ENCODE measurements at places on chromosomes 4 and X.
A peak's percentile ranks its signal among the peaks of the same experiment; 100 is the strongest.

GRCh38 chr4:21992330-21992729 lies 43.8 kb upstream of the KCNIP4 start:
- DNase-seq, result no peak

- no peak for DNase-seq
Measured at GRCh38 chr4:153781717-153782416, 7.0 kb downstream of the SFRP2 start.

DNA sequence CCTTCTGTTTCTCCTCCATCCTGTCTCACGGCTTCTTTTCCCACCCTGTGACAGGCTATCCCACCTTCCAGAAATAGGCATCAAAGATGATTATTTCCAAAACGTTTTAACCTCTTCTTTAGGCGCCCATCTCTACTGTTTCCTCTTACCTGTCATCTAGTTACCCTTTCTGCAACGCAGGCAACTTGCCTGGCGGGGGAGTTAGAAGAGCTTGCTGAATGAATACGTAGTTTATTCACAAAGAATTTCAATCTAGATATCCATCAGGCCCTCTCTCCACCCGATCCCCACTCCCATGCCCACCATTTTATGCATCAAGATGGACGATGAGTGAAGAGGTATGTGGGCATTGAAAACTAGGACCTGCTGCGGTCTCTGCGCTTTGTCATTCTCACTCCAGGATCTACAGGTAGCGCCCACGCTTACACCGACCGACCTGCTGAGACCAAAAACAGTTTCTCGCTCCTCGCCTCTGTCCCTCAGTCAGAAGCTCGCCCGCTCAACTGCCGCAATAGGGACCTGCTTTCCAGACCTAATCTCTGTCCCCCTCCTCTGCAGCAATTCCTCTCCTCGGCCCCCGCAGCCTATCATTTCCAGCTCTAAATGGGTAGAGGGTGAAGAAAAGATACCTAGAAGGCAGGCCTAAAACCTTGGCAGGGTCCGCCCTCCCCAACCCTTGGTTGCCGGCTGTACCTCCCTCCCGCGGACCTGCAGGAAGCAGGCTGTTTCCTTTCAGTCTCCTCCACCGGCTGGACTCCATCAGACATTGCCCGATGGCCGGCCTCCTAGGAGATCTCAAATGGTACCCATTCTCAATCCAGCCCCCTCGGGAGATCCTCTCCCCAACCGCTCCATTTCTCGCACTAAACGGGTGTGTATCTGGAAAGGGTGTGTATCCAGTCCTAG lies 624 bp downstream of the BEX5 start:
- DNase-seq, result no peak

GRCh38 chr4:244471-244870 lies 60.8 kb downstream of the ZNF732 start:
- peak; percentile 24 for DNase-seq

- DNase-seq, result no peak
Measured at GRCh38 chrX:69107231-69107739, 58.0 kb downstream of the PJA1 start.

GRCh38 chr4:25767877-25768725 lies 94.7 kb downstream of the SEL1L3 start:
- no peak for DNase-seq

- no peak for DNase-seq
Measured at GRCh38 chrX:3699821-3700381, 13.5 kb downstream of the PRKX start.

- no peak for DNase-seq
Measured at GRCh38 chr4:107906458-107907100, 24.8 kb upstream of the CYP2U1 start.

- no peak for DNase-seq
Measured at GRCh38 chrX:53089224-53089842, 4.6 kb upstream of the KANTR start.

- no peak for DNase-seq
Measured at GRCh38 chr4:102598086-102598761, 97.1 kb downstream of the NFKB1 start.

DNA sequence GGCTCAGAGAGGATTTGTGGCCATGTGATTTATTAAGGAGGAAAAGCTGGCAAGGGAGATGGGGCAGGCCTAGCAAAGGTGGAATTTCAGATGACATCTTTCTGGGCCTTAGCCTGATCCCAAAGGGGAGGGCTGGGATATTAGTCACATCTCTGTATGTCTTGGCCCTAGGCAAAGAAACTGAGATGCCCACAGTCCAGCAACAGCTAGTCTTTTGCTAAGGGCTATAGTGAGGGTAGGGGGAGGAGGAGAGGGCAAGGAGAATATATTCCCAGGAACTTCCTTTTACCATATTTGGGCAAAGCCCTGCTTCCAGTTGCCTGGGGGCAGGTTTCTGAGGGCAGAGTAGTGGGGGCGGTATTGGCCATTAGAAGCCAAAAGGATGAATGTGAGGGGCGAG lies 209.8 kb upstream of the NR3C2 start:
- DNase-seq, result no peak

- DNase-seq, result no peak
Measured at GRCh38 chr4:86816501-86817273, 32.5 kb downstream of the SLC10A6 start.

DNA sequence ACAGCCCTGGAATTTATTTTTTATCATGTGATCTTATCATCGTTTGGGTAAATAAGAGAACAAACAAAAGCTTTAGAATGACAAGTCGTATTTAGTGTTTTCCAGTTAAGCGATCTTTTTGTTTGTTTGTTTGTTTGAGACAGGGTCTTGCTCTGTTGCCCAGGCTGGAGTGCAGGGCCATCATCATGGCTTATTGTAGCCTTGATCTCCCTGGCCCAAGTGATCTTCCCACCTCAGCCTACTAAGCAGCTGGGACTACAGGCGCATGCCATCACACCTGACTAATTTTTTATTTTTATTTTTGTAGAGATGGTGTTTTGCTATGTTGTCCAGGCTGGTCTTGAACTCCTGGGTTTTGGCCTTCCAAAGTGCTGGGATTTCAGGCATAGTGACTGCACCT lies 57.1 kb upstream of the PDLIM3 start:
- no peak for DNase-seq

- no peak for DNase-seq
Measured at GRCh38 chrX:44568196-44568595, 25.5 kb upstream of the FUNDC1 start.

DNA sequence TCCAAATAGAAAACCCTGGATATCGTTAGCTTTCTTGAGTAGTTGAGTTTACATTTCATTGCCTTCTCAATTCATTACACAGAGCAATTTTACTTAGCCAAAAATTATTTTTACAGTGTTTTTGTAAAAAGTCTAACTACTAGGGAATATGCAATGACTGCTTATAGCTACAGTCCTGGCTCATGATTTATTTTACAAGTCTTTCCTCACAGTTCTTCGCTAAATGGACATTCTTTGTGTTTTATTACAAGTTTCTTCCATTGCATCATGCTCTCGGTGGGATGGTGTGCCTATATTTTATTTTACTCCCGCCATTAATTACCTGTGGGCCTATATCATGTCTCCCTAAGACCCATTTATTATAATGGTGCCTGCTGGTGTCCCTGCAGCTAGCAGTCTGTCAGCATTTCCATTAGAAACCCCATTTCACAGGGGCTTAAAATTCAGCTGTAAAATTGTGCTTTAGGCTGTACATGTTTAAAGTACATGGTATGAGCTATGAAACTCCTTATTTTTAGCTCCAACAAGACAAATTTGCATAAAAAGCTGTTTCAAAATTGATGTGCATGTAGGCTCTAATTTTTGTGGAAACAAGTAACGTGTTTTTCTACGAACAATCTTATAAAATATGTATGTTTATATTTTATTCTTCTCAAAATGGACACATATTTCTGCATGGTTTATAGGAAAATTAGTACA lies 227.4 kb downstream of the SLC7A11 start:
- no peak for DNase-seq

- DNase-seq, result no peak
Measured at GRCh38 chrX:5113128-5113527, 1115.5 kb downstream of the NLGN4X start.

GRCh38 chr4:3436798-3437581 lies 4.8 kb upstream of the HGFAC start:
- DNase-seq, result no peak

- no peak for DNase-seq
Measured at GRCh38 chrX:153992180-153992579, 19.6 kb downstream of the TMEM187 start.

- no peak for DNase-seq
Measured at GRCh38 chr4:770022-770421, 55.9 kb downstream of the CPLX1 start.

DNA sequence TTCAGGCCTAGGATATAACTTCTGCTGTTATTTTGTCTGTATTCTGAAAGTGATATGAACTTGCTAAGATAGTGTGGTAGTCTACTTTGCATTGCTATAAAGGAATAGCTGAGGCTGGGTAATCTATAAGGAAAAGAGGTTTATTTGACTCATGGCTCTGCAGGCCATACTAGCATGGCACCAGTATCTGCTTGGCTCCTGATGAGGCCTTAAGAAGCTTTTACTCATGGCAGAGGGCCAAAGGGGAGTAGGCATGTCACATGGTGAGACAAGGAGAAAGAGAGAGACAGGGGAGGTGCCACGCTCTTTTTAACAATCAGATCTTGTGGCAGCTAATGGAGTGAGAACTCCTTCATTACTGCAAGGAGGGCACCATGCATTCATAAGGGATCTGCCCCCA lies 247.3 kb downstream of the GPAT3 start:
- no peak for DNase-seq

- no peak for DNase-seq
Measured at GRCh38 chr4:184953421-184953945, 64.8 kb upstream of the HELT start.

GRCh38 chr4:42436928-42437565 lies 39.8 kb downstream of the SHISA3 start:
- no peak for DNase-seq

DNA sequence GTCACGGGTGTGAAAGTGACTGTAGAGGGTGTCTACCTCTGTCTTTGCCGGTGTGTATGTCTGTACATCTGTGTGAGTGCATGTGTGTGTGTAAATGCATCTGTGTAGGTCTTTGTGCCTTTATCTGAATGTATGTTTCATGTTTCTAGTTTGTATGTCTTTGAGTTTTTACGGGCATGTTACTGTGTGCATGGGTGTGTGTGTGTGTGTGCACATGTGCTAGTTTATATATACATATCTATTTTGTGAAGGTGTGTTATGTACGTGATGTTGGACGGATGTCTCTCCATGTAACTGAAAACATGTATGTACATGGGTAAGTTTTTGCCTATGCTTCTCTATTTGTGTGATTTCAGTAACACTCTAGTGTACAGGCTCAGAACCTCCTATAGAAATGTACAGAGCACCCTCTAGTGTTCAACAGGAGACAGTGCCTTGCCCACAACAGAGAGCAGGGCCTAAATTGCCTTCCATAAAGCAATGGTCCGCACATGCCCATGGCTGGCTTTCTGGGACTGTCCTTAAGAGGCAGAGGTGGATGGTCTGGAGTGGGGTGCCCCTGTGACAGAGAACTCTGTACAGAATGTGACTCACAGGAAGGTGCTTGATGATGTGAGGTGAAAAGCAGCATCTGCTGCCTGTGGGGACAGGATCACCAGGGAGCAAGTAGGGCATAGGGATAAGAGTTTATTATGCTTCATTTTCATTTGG lies 343.5 kb downstream of the RAPGEF2 start:
- DNase-seq, result peak; percentile 0

- DNase-seq, result no peak
Measured at GRCh38 chrX:9316096-9316495, 148.8 kb upstream of the TBL1X start.

DNA sequence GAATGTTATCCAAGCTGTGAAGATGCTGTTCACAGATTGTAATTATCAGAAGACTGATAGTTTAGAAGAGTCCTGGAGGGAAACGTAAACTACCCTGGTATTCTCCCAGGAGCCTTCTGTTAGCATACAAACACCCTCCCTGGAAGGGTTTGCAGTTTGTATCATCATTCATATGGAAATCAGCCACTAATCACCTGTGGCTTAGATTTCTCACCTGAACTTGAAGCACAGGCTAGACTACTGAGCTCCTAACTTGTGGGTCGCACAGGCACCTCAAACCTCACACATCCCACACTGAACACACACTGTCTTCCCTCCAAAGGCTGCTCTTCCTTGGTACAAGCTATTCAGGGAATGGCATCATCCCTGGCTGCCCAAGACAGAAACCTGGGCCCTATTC lies 30.7 kb downstream of the SHISA3 start:
- DNase-seq, result no peak

DNA sequence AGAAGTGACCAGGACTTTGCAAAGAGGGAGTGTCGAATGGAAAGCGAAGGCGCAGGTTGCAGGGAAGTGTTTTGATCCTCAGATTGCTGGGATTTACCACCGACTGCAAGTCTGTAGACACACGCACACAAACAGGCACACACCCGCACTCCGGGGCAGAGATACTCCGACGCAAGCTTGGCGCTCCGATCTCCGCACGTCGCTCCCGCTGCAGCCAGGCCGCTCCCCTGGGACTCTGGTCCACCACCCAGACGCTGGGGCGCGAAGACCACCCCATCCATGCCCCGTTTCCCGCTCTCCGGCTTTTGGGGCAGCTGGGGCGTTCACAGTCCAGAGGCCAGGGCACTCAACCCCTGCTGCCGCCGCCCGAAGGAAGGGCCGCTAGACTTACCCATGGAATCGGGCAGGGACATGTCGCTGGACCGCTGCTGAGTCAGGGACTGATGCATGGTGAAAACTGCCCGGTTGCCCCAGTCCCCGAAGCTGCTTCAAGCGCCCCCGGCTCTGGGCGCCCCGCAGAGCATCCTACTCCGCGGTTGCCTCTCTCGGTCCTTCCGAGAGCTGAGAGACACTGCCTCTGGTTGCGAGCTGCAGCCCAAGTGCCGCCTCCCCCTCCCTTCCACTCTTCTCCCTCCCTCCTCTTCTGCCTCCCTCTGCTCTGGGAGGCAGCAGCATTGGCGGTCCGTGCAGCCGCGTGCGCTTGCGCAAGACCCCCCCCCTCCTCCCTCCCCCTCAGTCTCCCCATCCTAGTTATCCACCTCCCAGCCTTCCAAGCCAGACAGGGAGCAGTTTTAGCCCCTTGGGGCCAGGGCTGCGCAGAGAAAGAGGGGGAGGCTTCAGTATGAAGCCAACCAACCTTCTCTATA lies at the start of gene TMEM255A:
Gene TMEM255A (minus strand): TSS at position 601 of the 866 bp plus-strand sequence. CDS start 152 bp downstream, at position 449.
- no peak for DNase-seq

DNA sequence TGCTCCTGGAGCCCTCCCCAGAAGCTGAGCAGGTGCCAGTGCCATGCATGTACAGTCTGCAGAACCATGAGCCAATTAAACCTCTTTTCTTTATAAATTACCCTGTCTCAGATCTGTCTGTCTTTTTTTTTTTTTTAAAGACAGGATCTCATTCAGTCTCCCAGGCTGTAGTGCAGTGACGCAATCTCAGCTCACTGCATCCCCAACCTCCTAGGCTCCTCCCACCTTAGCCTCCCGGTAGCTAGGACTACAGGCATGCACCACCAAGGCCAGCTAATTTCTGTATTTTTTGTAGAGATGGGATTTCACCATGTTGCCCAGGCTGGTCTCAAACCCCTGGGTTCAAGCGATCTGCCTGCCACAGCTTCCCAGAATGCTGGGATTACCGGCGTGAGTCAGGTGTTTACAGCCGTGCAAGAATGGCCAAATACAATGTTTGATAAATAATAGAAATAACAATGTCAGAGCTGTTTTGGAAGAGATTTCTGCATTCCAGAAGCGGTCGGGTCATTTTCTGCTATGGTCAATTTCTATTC lies 68.8 kb downstream of the SLC2A9 start:
- DNase-seq, result no peak
